Caco-2 (cell line): ENCODE measurements at places on chromosomes 1 and 21. TPM values are rescaled to one million over a fixed set of nuclear protein-coding genes. Genes with fewer than 3 reads are reported as not detected.

GRCh38 chr1:175054736-175055135, 12.9 kb upstream of the TNN start:
- no peak for DNase-seq

DNA sequence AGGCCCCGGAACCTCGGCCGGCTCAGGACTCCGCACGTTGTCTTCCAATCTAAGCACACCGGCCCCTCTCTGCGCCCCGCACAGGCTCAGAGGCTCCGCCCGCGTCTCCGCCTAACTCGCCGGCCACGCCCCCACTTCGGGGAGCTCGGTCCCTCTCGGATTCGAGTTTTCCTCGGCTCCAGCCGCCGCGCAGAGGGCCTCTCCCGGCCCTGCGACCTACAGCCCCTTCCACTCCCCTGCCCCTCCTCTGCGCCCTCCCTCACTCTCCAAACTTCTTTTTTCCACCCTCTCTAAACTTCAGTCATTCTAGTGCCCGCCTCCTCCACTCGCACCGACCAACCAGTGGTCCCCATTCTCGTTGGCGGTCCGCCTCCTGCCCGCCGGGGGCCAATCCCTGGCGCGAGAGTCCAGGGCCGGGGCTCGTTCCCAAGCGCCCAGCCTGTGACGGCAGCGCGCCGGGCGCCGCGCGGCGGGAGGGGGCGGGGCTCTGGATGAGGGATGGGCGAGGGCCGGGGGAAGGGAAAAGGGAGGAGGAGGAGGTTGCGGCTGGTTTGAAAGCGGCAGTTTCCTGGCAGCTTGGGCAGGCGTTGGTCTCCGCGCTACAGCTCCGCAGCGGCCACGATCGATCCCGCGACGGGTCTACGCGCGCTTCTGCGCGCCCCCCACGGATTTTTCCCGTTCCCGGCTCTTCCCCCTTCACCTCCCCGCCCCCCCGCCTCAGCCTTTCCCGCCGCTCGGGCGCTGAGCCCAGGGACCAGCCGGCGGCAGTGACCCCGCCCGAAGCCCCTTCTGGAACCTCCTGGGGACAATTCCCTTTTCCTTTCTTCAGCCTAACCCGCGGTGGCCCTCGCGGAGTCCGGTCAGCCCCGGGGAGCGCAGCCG, at the start of gene MAGI3:
Gene MAGI3, plus strand, starts transcription at position 563 of the 882 bp plus-strand sequence. CDS start 519 bp downstream, outside the sequence.
- DNase-seq = peak; percentile 98

The LRRC53 gene
- not detected in 2 replicates for total RNA-seq

The XCL2 gene
- total RNA-seq = not detected in 2 replicates

The METTL25B gene
- total RNA-seq = 26.6 and 27.6 TPM in 2 replicates
